ENCODE measurements at places on chromosomes 2 and 18.

DNA sequence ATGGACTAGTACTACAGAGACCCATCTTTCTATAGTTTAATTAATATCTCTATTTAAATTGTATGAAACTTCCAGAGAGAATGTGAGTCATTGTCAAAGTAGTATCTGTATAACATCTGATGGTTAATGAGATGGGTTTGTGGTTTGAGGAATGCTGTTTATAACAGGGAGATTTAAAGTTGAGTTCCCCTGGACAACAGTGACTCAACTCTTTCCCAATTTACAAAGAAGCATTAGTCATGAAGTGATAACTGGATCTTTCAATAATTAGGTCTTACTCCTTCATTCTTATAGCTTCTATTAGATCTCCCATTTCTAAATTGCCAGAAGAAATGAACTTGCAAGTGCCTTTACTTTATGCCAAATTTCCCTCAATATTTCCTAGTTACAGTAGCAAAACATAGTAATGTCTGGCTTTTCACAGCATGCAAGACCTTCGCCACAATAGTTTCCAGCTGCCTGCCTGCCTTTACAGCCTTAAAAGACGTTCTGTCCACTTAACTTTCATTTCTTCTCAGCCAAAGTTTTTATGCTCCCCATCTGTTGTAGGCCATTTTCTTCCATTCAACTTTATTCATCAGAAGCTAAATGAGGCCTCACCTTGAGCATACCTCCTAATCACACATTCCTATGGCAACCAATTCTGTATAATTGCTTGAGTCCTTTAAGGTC lies 47.7 kb upstream of the WDR75 start:
- DNase-seq: no peak

GRCh38 chr2:57343391-57344006 lies 703.1 kb upstream of the VRK2 start:
- no peak for DNase-seq

DNA sequence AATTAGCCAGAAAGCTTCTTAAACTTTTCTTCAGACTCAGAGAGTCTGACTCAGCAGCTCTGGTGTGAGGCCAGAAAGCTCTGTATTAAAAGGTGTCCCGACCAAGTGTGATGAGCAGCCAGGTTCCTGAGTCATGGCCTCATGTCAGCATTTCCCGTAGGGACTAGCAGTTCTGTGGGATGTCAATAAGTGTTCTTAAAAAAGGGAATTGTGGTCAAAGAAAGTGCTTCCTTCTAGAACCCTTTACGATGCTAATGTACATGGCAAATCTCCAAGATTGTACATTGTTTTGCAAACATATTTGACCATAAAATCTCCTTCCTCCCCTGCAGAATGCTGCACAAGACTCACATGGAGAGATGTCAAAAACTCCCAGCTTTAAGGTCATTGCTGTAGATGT lies 80.1 kb downstream of the PLA2R1 start:
- no peak for DNase-seq

- peak; percentile 47 for DNase-seq
Observed at GRCh38 chr2:234308813-234309195, 188.1 kb downstream of the ARL4C start.

DNA sequence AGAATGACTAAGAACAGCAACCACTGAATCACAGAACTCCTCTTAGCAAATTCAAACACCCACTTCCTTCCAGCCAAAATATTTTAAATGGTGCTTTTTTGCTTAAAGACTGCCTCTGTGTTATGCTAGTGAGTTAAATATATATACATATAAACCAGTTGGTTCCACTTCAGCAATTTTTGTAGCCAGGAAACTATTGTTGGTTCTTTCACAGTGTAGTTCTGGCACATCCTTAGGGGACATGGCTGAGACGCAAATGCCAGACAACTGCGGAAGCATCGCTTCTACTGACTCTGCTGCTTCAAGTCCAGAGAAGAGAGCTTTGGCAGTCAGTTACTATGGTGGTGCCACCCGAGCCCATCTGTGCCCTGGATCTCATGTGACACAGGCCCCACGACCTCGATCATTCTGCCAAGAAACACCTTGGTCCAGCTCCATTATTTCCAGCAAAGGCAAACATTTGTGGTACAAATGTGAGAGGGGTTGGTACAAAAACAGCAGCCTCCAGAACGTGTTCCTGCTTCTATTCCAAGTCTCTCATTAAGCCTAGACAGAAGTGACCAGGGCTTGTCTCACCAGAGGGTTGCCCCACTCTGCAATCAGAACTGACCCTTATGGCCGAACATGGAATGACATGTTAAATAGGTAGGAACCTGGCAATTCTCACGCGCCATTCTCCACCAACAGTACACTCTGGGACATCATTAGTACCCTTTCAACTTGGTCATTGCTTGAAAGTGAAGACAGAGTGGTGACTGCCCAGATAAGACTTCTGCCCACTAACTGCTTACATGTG lies 117.8 kb upstream of the NRP2 start:
- DNase-seq: no peak

GRCh38 chr2:124975224-124975623 lies 950.1 kb downstream of the CNTNAP5 start:
- no peak for DNase-seq

DNA sequence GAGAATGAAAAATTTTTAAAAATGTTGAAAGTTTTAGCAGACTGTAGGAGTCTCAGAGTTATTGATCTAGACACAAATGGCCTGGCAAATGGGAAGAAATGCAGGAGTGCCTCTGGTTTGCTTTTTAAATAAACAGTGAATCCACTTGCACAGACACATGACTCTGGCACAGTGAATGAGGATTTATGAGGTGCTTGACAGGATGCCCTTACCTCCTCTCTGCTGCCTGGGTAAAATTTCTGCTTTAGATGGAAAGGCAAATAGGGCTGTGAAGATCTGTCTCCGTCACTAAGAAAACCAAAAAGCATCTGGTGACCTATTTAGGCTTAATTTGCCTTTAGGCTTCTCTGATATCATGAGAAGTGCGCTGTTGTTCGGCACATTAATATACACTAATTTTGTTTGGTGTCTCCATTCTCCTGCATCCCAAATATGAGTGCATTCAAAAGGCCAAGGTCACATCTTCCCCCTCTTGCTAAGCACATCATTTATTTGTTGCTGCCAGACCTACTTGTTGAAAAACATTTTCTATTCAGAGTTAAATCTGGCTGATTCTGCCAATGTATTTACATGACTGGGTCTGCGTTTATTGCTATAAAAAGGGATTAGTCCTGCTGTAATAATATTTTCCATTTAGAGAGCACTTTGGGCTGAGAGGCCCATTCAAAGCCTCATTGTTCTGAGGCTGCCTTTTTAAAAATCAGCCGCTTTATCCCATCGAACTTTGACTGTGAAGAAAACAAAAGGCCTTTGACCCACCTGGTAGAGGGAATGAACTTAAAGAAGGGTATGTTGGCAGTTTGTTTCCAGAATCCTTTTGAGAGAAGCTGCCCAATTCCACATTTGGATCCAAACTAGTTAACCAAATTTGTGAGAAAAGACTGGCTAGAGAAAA lies 94.9 kb downstream of the RNF152 start:
- DNase-seq: no peak

GRCh38 chr2:159595410-159596046 lies 20.8 kb downstream of the BAZ2B start:
- no peak for DNase-seq

DNA sequence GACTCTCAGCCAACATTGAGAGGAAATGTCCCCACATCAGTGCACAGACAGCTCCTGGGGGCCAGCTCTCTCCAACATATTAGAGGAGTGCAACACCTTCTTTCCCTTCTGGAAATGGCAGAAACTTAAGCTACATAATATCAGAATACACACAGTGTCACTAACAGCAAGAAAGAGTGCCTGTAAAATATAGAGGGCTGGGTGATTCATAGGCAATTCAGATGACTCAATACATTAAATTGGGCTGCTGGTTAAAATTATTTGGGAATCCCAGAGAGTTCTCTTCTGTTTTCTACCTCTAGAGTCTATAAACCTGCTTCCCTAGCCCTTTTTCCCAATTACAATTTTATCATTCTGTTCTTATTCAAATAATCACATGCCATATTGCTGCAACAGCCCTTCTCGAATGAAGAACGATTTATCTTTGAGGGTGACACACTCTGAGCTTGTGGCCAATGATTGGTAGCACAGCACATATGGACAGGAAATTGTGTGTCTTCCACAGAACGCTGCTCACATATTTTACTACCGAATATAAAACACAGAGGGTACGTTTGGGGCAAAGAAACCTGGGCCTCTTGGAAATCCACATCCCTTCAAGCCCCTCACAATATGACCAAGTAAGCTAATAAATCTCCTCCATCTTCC lies 381.2 kb downstream of the MBD2 start:
- no peak for DNase-seq

- DNase-seq: no peak
Observed at GRCh38 chr2:419687-420317, 131.9 kb upstream of the ALKAL2 start.

DNA sequence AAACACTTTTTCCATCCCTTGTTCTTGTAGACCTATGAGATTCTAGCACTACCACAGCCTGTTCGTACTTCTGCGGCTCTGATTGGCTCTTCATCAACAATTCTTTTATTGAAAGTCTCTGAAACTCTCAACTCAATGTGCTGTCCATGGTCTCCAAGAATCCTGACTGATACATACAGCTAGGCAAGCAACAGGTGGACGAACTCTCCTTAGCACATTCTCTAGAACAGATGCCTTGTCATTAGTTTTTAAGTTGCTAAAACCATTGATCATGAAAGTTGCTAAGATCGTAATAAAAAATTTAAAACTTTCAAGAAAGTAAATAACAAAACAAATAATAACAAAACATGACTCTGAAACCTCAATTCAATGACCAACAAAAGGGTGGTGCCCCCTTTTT lies 210.5 kb downstream of the EPHA4 start:
- DNase-seq: no peak

- DNase-seq: no peak
Observed at GRCh38 chr2:165114346-165114939, 89.4 kb downstream of the SCN3A start.

GRCh38 chr2:239150125-239151011 lies 250.5 kb downstream of the HDAC4 start:
- DNase-seq: no peak

DNA sequence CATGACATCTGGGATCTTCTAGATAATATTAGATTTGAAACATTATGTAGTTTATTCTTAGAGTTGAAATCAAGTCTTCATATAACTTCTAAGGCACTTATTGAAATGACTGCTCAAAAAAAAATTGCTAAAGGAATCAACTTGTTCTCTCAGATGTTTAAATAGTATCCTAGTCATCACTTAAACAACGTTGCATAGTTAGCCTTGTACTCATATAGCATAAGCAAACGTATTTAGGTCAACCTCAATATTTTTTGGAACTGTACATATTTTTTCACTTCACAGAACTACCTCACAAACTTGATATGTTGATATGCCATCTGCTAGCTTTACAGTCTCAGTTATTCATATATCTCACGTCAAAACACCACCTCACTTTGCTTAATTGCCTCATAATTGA lies 47.1 kb upstream of the CREB1 start:
- no peak for DNase-seq

GRCh38 chr2:105144152-105144940 lies 97.2 kb upstream of the GPR45 start:
- DNase-seq: no peak

- DNase-seq: no peak
Observed at GRCh38 chr2:125456693-125457363, 1199.1 kb upstream of the GYPC start.

GRCh38 chr2:238495422-238495821 lies 68.7 kb downstream of the ASB1 start:
- DNase-seq: no peak

- DNase-seq: no peak
Observed at GRCh38 chr2:239832490-239833268, 192.5 kb downstream of the NDUFA10 start.

GRCh38 chr2:176854062-176854461 lies 358.5 kb upstream of the HNRNPA3 start:
- DNase-seq: no peak

DNA sequence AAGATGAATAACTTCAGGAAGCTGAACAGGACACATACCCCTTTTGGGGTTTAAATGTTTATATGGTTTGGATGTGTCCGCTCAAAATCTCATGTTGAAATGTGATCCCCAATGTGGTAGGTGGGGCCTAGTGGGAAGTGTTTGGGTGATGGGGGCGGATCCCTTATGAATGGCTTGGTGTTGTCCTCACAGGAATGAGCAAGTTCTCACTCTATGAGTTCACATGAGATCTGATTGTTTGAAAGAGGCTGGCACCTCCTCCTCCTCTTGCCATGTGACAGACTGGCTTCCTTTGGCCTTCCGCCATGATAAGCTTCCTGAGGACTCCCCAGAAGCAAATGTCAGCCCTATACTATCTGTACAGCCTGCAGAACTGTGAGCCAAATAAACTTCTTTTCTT lies 88.6 kb upstream of the ZNF532 start:
- DNase-seq: no peak

- DNase-seq: no peak
Observed at GRCh38 chr2:147297820-147298219, 547.0 kb upstream of the ACVR2A start.

DNA sequence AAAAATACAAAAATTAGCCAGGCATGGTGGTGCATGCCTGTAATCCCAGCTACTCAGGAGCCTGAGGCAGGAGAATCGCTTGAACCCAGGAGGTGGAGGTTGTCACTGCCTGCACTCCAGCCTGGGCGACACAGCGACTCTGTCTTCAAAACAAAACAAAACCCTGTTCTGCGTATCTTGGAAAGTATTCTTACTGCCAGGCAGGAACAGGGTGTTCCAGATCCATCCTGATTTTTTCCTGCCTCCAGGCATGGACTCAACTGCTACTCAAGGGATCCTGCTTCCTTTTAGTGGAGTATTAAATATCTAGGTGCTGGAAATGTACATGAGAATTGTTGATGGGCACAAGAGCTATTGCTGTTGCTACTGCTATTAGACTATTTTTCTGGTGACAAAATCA lies 12.3 kb downstream of the HSPD1 start:
- no peak for DNase-seq

DNA sequence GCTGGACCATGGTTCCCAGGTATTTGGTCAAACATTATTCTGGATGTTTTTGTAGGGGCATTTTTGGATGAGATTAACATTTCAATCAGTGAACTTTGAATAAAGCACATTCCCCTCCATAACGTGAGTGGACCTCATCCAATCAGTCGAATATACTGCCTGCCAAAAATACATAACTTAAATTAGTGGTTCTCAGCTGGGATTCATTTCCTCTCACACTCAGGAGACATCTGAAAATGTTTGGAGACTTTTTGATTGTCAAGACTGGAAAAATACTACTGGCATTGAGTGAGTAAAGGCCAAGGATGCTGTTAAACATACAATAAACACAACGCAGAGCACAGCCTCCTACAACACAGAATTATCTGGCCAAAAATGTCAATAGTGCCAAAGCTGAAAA lies 198.2 kb downstream of the MYO1B start:
- DNase-seq: no peak

DNA sequence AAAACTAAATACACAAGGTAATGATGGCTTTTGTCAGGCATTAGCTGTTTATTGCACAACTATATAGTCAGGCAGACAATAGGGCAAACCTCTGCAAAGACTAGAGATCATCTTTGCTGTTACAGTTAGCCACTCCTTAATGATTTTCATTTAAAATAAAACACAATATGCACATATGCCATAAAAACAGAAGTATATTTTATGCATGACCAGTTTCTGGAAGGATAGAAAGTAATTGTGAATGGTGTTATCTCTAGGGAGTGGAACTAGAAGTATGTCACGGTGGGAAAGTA lies 102.0 kb downstream of the CHN1 start:
- no peak for DNase-seq

GRCh38 chr2:238727585-238728329 lies 120.1 kb upstream of the TWIST2 start:
- no peak for DNase-seq

GRCh38 chr2:171541202-171541887 lies 19.1 kb downstream of the CYBRD1 start:
- no peak for DNase-seq

- DNase-seq: no peak
Observed at GRCh38 chr2:108612153-108612513, 77.9 kb downstream of the LIMS1 start.
